ENCODE measurements at places on chromosomes 1 and 21. TPM values are rescaled to one million over a fixed set of nuclear protein-coding genes. Genes with fewer than 3 reads are reported as not detected.

Gene FAM177B
- total RNA-seq, result not detected

Gene CXADR
- total RNA-seq, result 22.3 TPM

DNA sequence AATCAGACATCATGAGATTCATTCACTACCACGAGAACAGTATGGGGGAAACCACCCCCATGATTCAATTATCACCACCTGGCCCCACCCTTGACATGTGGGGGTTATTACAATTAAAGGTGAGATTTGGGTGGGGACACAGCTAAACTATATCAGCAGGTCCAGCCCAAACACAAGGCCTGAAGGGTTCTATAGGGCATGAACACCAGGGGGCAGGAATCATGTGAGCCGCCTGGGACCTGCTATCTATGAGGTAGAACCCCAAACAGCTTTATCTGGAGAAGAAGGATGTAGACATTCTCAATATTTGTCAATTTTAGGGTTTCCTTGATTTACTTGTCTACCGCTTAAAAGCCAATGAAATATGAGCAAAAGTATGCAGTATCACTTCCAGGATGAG is 294.9 kb upstream of the DEPDC1 start:
- DNase-seq, result no peak

Gene CYP4Z1
- not detected for total RNA-seq

- DNase-seq, result no peak
Measured at GRCh38 chr1:229107304-229107815, 163.6 kb upstream of the RAB4A start.

Gene SPRR2F
- total RNA-seq, result not detected

Gene PLOD1
- total RNA-seq, result 112 TPM

DNA sequence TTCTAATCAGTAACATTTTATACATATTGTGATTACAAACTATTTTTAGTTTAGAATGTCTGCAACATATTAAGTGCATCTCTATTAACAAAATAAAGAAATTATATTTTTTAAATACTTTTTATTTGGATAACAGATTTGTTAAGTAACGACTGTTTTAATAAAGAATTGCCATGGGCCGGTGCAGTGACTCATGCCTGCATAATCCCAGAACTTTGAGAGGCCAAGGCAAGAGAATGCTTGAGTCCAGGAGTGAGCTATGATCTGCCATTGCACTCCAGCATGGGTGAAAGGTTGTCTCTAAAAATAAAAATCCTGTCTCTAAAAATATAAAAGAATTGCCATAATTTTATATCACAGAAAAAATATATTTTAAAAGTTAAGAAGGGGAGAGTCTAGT is 4.1 kb downstream of the LRRIQ3 start:
- DNase-seq, result peak; percentile 16

Gene POGK
- 29.9 TPM for total RNA-seq

Gene SLC44A5
- total RNA-seq, result 1.6 TPM

DNA sequence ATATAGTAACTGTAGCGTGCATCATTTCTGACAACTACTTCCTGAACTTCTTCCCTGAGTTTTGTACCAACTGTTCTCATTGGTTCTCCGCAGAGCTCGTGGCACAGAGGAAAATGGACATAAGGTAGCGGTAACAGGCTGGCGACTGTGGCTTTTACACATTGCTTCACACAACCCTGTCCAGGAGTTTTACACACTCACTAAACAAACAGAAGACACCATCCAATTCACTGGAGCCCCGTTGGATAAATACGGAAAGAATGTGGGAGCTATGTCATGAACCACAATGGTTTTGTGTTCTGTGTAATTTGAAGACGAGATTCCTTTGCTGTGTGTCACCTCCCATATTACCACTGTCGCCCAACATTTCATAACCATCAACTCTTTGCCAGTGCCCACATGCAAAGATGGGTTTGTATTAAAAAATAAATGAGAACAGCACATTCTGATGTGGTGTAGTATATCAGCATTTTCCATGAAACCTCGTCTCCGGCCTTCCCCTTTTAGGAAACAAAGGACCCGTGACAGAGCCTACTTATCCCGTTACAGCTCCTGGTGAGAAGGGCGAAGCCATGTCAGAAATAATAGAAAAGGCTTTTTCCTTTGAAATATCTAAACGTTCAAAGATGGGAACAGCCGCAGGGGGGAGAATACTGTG is 47.4 kb upstream of the ENAH start:
- peak; percentile 99 for DNase-seq

DNA sequence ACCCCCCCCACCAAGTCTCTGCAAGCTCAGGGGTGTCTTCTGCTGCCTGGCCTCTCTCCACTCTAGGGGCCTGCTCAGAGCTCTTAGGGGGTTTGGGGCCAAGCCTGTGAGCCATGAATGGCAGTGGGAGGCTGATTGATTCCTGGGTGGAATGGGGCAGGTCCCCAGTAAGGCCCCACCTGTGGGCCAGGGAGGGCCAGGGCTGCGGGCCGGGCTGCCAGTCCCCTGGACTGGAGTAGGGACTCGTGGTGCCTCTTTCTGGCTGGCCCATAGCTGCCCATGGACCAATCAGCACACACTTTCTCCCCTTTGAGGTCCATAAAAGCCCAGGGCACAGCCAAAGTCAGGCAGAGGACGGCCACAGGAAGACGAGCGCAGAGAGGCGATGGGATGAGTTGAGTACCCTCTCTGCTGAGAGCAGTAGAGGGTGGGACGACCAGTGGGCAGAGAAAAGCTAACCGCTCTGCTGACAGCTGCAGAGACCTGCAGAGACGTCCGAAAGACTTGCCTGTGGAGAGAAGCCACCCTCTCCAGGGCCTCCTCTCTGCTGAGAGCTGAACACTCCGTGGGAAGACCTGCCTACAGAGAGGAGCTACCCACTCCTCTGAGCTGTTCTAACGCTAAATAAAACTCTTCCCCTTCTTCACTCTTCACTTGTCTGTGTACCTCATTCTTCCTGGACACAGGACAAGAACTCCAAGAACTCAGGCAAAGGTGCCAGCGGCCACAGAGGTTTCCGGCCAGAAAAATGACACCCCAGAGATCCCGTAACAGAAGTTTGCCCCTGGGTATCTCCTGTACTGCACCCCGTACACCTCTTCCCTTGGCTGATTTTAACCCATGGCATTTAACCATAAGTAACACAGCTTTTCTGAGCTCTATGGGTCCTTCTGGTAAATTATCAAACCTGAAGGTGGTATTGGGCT is 38.2 kb upstream of the TARDBP start:
- DNase-seq, result no peak

DNA sequence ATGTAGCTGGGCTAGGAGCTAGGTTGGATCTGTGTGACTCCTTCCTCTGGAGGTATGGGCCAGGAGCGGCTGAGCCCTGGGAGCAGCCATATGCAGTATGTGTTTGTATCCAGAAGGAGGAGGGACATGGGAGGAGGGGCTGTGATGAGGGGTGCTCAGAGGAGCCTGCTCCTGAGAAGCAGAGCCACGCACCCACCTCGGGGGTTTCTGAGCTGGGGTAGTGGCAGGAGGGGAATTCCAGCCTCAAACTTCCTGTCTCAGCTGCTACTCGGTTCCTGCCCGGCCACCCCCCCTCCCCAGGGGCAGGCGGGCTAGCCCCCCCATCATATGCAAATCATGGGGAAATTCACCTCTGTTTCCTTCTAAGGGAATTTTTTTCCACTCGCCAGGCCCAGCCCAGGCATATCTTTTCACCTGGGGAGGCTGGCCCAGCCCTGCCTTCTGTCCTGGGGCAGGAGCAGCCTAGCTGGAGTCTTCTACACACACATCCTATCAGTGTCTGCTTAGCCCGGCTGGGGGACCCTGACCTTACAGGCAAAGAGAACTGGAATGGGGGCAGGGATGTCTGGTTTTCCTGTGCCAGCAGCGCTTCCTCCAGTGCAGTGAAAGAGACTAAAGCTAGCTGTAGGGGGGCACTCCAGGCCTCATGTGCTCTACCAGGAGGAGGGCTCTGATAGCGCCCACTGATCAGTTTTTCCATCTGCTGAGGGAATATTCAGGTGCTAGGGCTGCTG is 3.0 kb downstream of the ZC3H12A start:
- peak; percentile 57 for DNase-seq

DNA sequence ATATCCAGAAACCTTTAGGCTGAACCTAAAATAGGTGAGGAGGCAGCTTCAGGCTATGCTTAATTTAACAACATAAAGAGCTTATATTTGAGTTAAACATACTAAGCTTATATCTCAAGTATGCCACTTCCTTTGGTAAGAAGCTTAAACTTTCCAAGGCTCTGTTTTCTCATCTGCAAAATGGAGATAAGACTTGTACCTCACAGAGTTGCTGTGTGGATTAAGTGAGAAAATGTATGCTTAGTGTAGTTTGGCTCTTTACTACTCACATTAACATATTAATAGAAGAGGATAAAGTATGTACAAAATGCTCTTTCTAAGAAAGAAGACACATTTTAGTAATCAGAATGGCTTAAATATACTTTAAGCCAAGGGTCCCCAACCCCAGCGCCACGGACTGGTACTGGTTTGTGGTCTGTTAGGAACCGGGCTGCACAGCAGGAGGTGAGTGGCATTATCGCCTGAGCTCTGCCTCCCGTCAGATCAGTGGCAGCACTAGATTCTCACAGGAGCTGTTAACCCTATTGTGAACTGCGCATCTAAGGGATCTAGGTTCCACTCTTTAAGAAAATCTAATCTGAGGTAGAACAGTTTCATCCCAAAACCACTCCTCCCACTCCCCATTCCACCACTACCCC is 77.2 kb downstream of the HS2ST1 start:
- DNase-seq, result no peak

Gene KMO
- total RNA-seq, result 2.6 TPM

GRCh38 chr1:228279722-228280105 is 71.9 kb downstream of the OBSCN start:
- DNase-seq, result no peak

Gene PTPN22
- 0.62 TPM for total RNA-seq

DNA sequence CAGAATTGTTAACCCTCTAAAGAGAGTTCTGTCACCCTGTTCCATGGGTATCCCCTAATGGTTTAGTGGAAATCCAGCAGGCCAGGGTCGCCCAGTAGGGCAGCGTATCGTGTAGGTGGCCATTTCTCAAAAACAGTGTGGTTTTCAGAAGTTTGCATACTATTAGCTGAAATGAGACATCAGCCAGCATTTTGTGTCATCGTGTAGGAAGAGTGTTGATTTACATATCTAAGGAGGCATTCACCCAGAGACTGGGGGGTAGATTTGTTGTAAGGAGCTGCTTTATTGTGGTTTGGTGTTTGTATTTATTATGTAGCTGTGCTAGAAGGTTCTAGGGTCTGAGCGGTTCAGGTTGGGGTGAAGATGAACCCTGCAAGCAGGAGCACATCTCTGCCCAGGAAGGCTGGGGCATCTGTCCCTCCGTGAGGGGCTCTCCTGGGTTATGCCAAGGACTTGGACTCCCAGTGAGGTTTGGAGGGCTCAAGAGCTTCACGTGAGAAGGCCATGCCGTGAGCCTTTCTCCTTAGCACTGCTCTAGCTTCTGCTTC is 174.4 kb downstream of the PGBD5 start:
- DNase-seq, result no peak

GRCh38 chr1:68205794-68206358 is 26.4 kb downstream of the WLS start:
- no peak for DNase-seq

All from H4 (cell line).